Foreskin keratinocyte (primary cell): ENCODE measurements at places on chromosomes 6 and 20. TPM values are rescaled to one million over a fixed set of nuclear protein-coding genes. Genes with fewer than 3 reads are reported as not detected.

BLCAP gene
- 80.5 and 82.5 TPM in 2 replicates for total RNA-seq

TP53TG5 gene
- not detected in 2 replicates for total RNA-seq

SLC17A3 gene
- not detected in 2 replicates for total RNA-seq

FOXF2 gene
- total RNA-seq = 0.11 and 0.14 TPM in 2 replicates

DEFB125 gene
- total RNA-seq = not detected in 2 replicates

RAET1G gene
- total RNA-seq = 1.0 and 1.2 TPM in 2 replicates

DEFB119 gene
- total RNA-seq = not detected in 2 replicates

EYA2 gene
- not detected in 2 replicates for total RNA-seq

GCM1 gene
- not detected in 2 replicates for total RNA-seq

NFATC2 gene
- total RNA-seq = under 0.01 TPM in 1 of 2 replicates, not detected in the other

GPR63 gene
- total RNA-seq = 2.8 and 3.2 TPM in 2 replicates

NHSL1 gene
- 16.8 and 18.8 TPM in 2 replicates for total RNA-seq

SLC13A3 gene
- total RNA-seq = 3.1 and 5.1 TPM in 2 replicates

WFDC12 gene
- 0.18 and 0.61 TPM in 2 replicates for total RNA-seq

MUCL3 gene
- not detected in 2 replicates for total RNA-seq

C4B gene
- 1.5 and 1.7 TPM in 2 replicates for total RNA-seq

KIF6 gene
- total RNA-seq = 0.14 TPM in 2 replicates

PGC gene
- total RNA-seq = not detected in 2 replicates

SLC17A4 gene
- total RNA-seq = not detected in 2 replicates

LY6G6C gene
- 0.54 TPM in 1 of 2 replicates, not detected in the other for total RNA-seq
